ENCODE measurements at places on chromosomes 11 and 22. TPM values are rescaled to one million over a fixed set of nuclear protein-coding genes. Genes with fewer than 3 reads are reported as not detected.

Gene SLC22A12
- total RNA-seq, result not detected

Gene KCNJ1
- 0.17 TPM for total RNA-seq

DNA sequence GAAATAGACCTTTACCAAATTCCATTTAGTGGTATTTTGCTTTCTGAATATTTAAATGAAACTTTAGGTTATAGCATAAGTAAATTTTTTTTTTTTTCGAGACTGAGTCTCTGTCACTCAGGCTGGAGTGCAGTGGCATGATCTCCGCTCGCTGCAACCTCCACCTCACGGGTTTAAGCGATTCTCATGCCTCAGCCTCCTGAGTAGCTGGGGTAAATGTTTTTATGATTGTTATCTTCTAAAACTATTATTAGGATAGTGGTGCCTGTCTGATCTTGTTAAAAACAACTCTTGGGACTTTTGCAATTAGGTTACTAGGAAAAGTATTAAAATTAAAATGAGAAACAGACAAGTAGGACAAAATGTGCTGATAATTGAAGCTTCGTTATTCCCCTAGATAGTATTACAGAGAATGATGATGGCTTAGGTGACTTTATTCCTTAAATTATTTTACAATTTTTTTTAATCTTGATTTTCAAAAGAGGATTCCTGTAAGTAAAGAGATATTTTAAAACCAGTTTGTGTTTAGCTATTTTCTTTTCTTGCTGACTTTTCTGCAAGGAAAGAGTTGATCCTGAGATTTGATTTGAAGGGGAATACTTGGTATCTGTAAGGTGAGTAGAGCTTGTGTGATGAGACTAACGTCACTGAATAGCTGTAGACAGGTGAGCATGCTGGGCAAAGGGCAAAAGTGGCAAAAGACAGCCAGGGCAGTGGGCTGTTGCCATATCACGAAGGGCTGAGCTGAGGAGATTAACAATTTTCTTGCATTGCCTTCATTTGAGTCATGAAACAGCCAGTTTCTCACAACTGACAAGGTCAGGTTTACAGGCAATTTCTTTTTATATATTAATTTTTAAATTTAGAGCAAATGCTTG lies 20.8 kb downstream of the CRKL start:
- no peak overlapping the region for H3K4me3 ChIP-seq
- H3K27me3 ChIP-seq, result no peaks in the 10 kb centered on the region
- no peak for DNase-seq
- H3K36me3 ChIP-seq, result peaks cover 15% of the 10 kb centered on the region
- H3K4me1 ChIP-seq, result no peaks in the 10 kb centered on the region
- no peak overlapping the region for H3K27ac ChIP-seq

DNA sequence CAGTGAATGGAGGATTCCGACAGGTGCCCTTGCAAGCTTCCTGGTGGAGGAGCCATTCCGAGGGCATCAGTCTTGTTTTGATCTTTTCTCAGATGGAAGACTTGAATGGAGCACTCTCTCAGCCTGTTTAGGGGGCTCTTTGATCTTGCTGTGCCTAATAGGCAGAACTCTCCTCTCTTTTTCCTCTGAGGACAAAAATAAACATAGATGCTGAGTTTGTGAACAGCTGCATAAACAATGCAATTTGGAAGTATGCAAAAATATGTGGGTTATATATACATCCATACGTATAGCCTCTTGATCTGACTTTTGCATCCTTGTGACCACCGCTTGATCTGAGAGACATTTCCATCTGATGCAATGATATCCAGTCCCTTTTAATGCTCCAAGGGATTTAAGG lies 29.1 kb downstream of the BARX2 start:
- H3K27me3 ChIP-seq, result no peaks in the 10 kb centered on the region
- no peak overlapping the region for H3K27ac ChIP-seq
- no peaks in the 10 kb centered on the region for H3K36me3 ChIP-seq

DNA sequence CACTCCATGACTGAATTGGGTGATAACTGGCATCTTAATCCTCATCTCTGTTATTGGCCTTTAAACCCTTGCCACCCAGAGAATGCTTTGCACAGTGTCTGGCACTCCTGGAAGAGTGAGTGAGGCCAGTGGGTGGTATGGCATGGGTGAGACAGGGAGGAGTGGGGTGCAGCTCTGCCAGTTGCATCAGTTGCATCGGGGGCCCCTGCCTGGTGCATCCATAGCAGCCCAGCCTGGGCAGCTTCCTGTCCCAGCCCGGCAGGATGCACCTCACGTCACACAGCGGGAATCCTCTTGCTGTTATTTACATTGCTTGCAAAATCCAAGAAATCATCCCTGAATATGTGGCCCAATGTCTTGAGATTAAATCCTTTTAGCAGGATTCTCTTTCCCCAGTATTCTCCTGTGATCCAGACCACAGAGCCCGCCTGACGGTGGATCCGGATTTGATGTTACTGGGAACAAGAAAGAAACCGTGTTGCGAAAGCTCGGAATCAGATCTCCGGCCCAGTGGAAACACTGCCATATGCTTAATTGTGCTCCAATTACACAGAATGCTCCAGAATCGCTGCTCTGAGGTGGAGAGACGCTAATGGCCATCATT lies 37.6 kb upstream of the MN1 start:
- no peak overlapping the region for H3K27ac ChIP-seq
- H3K36me3 ChIP-seq, result no peaks in the 10 kb centered on the region
- no peaks in the 10 kb centered on the region for H3K27me3 ChIP-seq
- H3K4me1 ChIP-seq, result peaks cover 12% of the 10 kb centered on the region
- DNase-seq, result no peak

DNA sequence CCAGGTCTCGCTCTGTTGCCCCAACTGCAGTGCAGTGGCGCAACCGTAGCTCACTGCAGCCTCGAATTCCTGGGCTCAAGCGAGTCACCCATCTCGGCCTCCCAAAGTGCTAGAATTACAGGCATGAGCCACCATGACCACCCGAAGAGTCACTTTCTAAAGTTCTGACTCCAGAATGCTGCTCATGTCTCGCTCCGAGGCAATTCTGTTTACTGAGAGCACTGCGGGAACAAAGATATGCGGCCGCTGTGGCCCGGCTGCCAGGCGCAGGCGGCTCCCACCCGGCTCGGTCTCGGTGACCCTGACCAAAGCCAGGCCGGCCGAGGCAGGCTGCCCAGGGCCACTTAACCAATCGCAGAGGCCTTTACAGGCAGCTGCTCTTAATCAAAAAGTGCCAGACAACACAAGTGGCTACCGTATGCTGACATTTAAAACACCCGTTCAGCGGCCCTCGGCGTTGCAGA lies 78.7 kb downstream of the PHF21B start:
- DNase-seq, result no peak
- H3K27me3 ChIP-seq, result no peaks in the 10 kb centered on the region
- H3K4me1 ChIP-seq, result no peaks in the 10 kb centered on the region
- no peaks in the 10 kb centered on the region for H3K36me3 ChIP-seq

DNA sequence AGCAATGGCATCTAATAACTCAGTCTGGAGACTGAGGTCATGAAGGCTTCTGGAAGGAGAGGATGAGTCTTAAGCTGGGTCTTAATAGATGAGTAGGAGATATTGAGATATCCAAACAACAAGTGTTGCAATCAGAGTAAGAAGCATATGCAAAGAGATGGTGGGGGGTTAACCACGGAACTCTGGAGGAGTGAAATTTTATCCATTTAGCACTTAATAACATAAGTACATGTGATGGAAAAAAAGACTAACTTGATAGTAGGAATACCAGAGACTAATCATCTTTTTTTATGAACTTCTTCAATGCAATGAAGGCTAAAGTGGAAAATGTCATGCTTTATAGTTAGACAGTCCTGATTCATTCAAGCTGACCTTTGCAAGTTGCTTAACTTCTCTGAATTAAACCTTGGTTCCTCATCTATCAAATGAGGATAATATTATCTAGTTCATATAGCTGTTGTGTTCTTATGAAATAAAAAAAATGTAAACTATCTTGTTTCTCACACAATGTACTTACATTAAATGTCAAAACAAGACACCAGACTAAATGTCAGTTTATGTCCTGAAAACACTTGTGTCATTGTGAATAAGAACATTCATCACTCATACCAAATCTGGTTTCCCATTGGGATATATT lies 403.1 kb upstream of the CCDC90B start:
- no peaks in the 10 kb centered on the region for H3K4me1 ChIP-seq
- H3K27ac ChIP-seq, result no peak overlapping the region
- H3K4me3 ChIP-seq, result no peak overlapping the region
- H3K36me3 ChIP-seq, result no peaks in the 10 kb centered on the region
- DNase-seq, result no peak

DNA sequence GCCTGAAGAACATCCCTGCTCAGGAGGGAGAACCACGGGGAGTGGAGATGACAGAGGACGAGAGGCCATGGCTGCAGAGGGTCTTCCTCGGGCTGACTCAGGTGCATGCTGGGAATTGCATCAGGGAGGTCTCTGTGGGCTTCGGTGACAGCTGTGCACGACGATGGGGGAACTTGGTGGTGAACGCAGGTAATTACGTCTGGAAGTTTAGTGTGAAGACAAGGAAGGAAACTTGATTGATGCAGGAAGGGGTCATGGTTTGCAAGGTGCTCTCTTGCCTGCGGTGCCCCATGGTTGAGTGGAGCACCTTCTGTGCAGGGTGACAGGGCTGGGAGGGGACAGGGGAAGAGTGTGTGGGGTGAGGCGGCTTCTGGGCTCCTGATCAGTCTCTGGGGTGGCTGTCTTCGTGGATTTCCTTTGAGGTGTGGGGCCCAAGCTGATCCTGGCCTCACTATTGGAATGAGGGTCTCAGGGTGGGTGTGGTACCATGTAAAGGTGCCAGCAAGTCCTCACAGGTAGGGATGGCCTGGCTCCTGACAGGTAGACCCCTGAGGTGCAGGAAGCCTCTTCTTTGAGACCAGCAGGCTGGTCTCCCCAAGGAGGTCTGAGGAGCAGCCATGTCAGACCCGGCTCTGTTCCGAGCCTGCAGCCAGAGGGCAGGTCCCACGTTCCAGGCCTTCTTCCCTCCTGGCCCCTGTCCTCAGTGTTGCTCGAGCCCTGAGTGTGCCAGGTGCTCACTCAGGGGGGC lies 1020.1 kb downstream of the TBC1D22A start:
- H3K27me3 ChIP-seq, result no peaks in the 10 kb centered on the region
- no peaks in the 10 kb centered on the region for H3K36me3 ChIP-seq
- H3K4me3 ChIP-seq, result no peak overlapping the region

DNA sequence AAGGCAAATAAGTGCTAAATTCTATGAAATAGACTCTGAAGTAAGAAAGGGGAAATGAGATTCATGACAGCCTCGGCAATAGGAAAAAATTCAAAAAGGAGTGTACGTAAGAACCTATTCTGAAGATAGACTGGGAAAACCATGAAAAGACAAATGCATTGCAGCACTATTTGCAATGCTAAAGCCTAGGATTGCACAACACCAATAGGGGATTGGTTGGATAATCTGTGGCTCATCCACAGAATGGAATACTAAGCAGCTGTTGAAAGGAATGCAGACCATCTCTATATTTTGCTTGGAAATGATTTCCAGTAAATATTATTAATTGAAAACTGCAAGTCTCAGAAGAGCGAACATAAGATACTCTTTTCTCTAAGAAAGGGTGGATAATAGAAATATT lies 91.7 kb upstream of the CLMP start:
- DNase-seq, result no peak
- no peaks in the 10 kb centered on the region for H3K36me3 ChIP-seq
- H3K4me3 ChIP-seq, result no peak overlapping the region

Measured in H1 (cell line).